Memory B cell (primary cell): ENCODE measurements at places on chromosomes 13 and 19.

GRCh38 chr19:55088543-55089341 is 13.1 kb downstream of the EPS8L1 start:
- H3K27ac ChIP-seq: no peak overlapping the region
- peaks cover 13% of the 10 kb centered on the region for H3K36me3 ChIP-seq
- H3K4me3 ChIP-seq: peak overlapping the region; percentile 68
- peaks cover 25% of the 10 kb centered on the region for H3K27me3 ChIP-seq

DNA sequence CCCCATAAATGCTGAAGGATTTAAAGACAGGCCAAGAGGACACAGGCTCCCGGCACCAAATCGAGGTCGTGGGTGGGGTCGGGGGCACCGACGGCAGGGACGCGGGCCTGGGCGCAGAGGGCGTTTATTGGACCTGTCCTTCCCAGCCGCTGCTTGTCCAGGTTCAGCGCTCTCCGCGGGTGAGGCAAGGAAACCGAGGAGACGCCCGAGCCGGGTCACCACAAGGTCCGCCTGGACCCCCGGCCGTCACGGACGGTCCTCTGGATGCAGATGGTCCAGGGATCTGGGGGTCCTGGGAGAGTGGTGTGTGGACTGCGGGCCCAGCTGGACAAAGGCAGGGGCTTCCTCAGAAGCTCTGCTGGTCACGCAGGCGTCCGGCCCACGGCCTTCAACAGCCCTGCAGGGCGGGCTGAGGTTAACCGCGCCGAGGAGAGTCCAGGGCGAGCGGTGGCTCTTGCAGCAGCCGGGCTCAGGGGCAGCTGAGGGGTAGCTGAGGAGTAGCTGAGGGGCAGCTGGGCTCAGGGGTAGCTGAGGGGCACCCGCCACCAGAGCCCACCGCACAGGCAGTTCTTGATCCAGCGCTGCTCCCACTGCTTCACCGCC is 8.5 kb downstream of the CFD start:
- DNase-seq: no peak
- peaks cover 16% of the 10 kb centered on the region for H3K36me3 ChIP-seq
- H3K27ac ChIP-seq: no peak overlapping the region
- H3K4me3 ChIP-seq: no peak overlapping the region

- no peak overlapping the region for H3K27ac ChIP-seq
- H3K4me3 ChIP-seq: no peak overlapping the region
- H3K27me3 ChIP-seq: peaks cover 10% of the 10 kb centered on the region
- H3K36me3 ChIP-seq: no peaks in the 10 kb centered on the region
- peaks cover 6% of the 10 kb centered on the region for H3K4me1 ChIP-seq
Observed at GRCh38 chr13:102392481-102393209, 9.2 kb downstream of the FGF14 start.

GRCh38 chr13:30916991-30917390 is 10.9 kb downstream of the MEDAG start:
- H3K27ac ChIP-seq: no peak overlapping the region
- peaks cover 4% of the 10 kb centered on the region for H3K27me3 ChIP-seq
- H3K4me1 ChIP-seq: no peaks in the 10 kb centered on the region

DNA sequence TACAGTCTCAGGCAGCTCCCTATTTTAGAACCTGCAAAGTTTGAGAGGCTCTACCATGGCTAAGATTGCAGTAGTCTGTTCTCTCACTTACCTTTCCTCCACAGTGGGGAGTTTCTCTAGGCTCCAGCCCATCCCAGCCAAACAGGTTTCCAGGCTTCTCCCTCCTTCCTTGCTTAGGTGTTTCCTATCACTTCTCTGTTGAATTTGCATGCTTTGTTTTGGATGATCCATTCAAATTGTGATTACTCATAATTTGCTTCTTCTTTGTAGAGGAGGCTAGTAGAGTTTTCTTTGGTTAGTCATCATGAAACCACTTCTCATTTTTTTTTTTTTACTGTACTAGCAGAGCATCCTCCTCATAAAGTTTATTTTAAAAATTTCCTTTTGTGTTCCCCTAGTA is 1242.2 kb upstream of the MIR17HG start:
- H3K4me1 ChIP-seq: no peaks in the 10 kb centered on the region
- peaks cover 2% of the 10 kb centered on the region for H3K36me3 ChIP-seq
- no peak overlapping the region for H3K27ac ChIP-seq

DNA sequence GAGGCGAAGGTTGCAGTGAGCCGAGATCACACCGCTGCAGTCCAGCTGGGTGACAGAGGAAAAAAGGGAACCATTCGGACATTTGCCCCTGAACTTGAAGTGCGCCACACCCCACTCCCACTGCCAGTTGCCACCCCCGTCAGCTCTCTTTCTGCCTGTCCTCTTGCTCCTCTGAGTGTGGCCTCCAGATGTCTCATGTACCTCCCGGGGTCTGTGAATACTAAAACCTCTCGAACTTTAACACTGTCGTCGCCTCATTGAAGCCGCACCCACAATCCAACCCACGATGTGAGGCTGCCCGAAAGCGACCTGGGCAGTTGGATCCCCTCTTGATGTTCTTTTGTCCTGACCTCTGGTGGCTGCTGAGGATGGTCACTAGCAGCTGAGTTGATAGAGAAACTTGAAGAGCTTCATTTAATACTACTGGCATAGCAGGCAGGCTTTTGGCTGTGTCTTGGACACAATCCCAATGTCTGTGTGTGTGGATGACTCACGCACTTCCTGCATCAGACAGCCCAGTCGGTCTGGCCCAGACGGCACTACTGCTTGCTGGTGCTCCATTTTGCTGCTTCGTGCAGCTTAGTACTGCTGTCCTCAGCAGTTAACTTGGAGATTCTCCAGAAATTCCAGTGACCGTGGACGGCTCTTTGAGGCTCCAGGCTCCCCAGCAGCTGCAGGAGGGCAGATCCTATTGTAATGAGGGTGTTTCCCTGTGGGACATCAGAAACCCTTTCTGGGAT is 4.2 kb downstream of the FPR3 start:
- no peak overlapping the region for H3K4me3 ChIP-seq
- no peak for DNase-seq
- peaks cover 2% of the 10 kb centered on the region for H3K36me3 ChIP-seq
- H3K27ac ChIP-seq: no peak overlapping the region
- H3K4me1 ChIP-seq: no peaks in the 10 kb centered on the region
- peaks cover 11% of the 10 kb centered on the region for H3K27me3 ChIP-seq

DNA sequence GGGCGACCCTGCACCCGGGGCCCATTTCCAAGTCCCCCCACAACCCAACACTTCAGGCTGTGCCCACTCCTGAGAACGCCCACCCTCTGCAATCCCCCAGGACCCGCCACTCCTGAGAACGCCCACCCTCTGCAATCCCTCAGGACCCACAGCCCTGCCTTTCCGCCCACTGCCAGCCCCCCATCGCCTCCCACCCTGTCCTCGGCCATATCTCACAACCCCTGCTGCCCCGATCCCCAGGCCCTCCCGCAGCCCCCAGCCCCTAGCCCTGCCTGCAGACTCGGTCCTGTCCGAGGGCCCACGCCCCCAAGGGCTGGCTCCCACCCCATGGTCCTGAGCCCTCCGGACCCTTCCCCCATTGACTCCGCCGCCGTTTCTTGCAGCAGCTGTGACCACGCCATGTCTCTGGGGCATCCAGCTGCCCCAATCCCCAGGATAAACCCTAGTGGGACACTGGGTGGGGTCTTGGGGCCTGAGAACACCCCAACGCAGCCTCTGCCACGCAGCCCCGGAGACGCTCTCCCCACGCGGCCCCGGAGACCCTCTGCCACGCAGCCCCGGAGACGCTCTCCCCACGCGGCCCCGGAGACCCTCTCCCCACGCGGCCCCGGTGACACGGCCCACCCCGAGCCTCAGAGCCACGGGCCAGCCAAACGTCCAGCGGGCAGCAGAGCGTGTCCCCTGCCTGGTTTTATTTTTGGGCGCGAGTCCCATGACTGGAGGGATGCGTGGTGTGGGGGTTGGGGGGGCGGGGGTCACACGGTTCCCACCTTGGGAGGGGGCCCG is 17.0 kb downstream of the SBNO2 start:
- H3K36me3 ChIP-seq: peaks cover 2% of the 10 kb centered on the region
- no peak for DNase-seq
- H3K4me3 ChIP-seq: no peak overlapping the region
- no peak overlapping the region for H3K27ac ChIP-seq
- H3K27me3 ChIP-seq: no peaks in the 10 kb centered on the region
- H3K4me1 ChIP-seq: peaks cover 4% of the 10 kb centered on the region

- H3K36me3 ChIP-seq: no peaks in the 10 kb centered on the region
- peaks cover 10% of the 10 kb centered on the region for H3K27me3 ChIP-seq
- H3K27ac ChIP-seq: no peak overlapping the region
Observed at GRCh38 chr19:38429055-38429810, 3.2 kb upstream of the RASGRP4 start.

- H3K36me3 ChIP-seq: peaks cover 16% of the 10 kb centered on the region
- H3K27me3 ChIP-seq: no peaks in the 10 kb centered on the region
- no peak overlapping the region for H3K4me3 ChIP-seq
Observed at GRCh38 chr19:4816202-4816949, 15.1 kb downstream of the TICAM1 start.

- peak overlapping the region; percentile 94 for H3K27ac ChIP-seq
- peak; percentile 98 for DNase-seq
- peaks cover 21% of the 10 kb centered on the region for H3K4me1 ChIP-seq
- H3K4me3 ChIP-seq: peak overlapping the region; percentile 84
- no peaks in the 10 kb centered on the region for H3K27me3 ChIP-seq
- H3K36me3 ChIP-seq: peaks cover 1% of the 10 kb centered on the region
Observed at GRCh38 chr19:10269333-10270179, 1.4 kb upstream of the ICAM1 start.

- no peak for DNase-seq
- H3K4me1 ChIP-seq: peaks cover 5% of the 10 kb centered on the region
- H3K27ac ChIP-seq: no peak overlapping the region
- peaks cover 4% of the 10 kb centered on the region for H3K27me3 ChIP-seq
- no peak overlapping the region for H3K4me3 ChIP-seq
- H3K36me3 ChIP-seq: peaks cover 2% of the 10 kb centered on the region
Observed at GRCh38 chr13:50268500-50268899, 253.3 kb downstream of the KCNRG start.

DNA sequence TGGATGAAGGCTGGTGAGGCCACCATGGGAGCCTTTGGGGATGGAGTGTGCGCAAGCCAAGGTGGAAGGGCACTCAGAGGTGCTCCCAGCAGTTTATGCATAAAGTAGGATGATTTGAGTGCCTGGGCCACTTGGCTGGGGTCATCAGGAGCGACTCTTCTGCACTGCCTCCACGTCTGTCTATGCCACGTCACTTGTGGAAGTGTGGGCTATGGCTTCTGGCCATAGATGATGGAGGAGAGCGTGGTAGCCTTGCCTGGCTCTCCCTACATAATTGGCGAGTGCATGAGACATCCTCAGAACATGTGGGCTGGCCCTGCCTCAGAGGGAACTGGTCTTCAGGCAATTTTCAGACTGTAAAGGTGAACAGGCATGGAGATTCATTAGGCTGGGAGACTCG is 182.9 kb downstream of the TEX29 start:
- DNase-seq: no peak
- H3K4me1 ChIP-seq: no peaks in the 10 kb centered on the region
- H3K36me3 ChIP-seq: no peaks in the 10 kb centered on the region
- peaks cover 21% of the 10 kb centered on the region for H3K27me3 ChIP-seq
- no peak overlapping the region for H3K4me3 ChIP-seq

DNA sequence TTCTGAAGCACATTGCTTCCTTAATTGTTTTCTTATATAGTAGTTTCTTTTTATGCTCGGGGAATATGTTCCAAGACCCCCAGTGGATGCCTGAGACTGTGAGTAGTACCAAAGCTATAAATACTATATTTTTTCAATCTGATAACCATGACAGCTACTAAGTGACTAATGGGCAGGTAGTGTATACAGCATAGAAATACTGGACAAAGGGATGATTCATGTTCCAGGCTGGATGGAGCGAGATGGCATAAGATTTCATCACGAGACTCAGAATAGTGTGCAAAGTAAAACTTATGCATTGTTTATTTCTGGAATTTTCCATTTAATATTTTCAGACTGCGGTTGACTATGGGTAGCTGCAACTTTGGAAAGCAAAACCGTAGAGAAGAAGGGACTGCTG is 47.9 kb upstream of the OLFM4 start:
- no peak overlapping the region for H3K27ac ChIP-seq
- H3K4me1 ChIP-seq: no peaks in the 10 kb centered on the region
- no peak overlapping the region for H3K4me3 ChIP-seq
- no peak for DNase-seq

GRCh38 chr19:18118420-18119012 is 20.9 kb downstream of the MAST3 start:
- peaks cover 36% of the 10 kb centered on the region for H3K4me1 ChIP-seq
- H3K27ac ChIP-seq: peak overlapping the region; percentile 71
- H3K27me3 ChIP-seq: no peaks in the 10 kb centered on the region

DNA sequence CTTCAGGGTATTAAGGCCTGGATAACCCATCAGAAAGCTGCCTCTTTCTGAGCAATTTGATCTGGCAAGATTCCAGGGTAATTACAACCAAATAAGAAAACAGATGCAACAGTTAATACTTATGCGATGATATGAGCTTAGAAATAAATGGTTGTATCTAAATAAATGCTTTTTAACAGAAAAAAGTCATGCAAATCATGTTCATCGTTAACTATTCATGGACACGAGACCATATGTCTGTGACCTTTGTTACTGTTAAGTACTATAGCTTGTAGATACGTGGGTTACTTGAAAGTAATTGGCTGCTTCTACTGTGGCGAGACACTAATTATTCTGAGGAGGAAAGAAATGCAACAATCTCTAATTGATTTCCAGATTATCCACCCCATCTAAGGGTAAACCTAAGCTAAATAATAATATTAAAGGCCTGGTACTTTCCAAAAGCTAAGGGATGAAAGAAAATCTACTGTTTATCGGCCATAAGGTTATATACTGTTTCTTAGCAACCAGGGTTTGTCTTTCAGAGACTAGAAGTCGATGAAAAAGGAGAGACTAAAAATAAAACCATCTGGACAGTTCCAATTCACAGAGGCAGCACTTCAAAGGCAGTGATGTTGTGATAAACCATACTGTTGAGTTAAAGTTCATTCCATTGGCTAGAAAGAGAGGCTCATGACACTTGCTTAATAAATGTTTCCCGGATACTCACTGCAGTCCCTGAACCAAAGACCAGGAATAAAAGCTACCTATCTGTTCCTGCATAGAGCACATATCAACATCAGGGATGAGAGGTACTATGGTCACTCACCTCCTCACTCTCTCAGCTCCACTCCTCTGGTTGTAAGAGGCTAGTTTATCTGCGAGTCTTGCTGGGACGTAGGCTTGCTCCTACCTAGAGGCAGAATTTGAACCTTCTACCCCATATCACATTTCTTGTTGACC is 1.5 kb downstream of the EPSTI1 start:
- peaks cover 20% of the 10 kb centered on the region for H3K4me1 ChIP-seq
- DNase-seq: no peak
